ENCODE measurements at places on chromosomes 1 and 21.

- DNase-seq: no peak
Measured at GRCh38 chr1:220300442-220301121, 28.3 kb upstream of the RAB3GAP2 start.

DNA sequence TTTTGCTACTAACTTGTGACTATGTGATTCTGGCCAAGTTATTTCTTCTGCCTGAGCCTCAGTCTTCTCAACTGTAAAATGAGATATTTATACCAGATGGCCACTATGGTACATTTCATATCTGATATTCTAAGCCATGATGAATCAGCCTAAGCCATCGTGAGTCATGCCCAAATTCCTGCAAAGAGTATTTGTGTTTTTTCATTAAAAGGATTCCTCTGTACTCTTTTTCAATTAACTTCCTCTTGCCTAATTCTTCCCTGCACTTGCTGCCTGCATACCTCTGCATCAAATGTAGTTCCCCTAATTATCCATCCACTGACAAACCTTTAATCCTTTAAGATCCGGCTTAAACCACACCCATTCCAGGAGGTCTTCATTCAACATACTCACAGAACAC is 575.1 kb upstream of the BEND5 start:
- DNase-seq: no peak

GRCh38 chr1:109252893-109253802 is 3.8 kb downstream of the CELSR2 start:
- no peak for DNase-seq

- DNase-seq: no peak
Measured at GRCh38 chr1:67194209-67194863, 28.1 kb downstream of the IL23R start.

DNA sequence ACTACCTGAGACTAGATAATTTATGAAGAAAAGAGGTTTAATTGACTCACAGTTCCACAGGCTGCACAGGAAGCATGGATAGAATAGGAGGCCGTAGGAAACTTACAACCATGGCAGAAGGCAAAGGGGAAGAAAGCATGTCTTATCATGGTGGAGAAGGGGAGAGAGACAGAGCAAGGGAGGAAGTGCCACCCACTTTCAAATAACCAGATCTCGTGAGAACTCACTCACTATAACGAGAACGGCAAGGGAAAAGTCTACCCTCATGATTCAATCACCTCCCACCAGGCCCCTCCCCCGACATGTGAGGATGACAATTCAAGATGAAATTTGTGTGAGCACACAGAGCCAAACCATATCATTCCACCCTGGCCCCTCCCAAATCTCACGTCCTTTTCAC is 4.7 kb upstream of the C21orf91 start:
- DNase-seq: no peak

- DNase-seq: no peak
Measured at GRCh38 chr1:248375446-248375845, at the start of gene OR2T6. Gene OR2T6, plus strand, starts transcription at chr1:248375746. Its CDS starts 11,863 bp downstream, at chr1:248387609.

DNA sequence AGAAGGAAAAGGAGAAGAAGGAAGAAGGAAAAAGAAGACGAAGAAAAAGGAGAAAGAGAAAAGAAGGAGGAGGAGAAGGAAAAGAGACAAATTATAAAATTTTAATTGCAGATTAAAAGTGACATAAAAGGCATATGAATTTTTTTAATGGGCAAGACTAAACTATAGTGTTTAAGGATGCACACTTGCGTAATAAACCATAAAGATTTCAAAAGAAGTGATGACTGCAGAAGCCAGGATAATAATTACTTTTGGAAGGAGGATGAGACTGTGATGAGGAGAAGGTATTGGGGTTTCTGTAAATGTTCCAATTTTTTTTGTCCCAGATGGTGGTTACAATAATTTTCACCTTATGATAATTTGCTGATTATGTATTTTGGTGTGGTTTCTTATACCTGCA is 243.1 kb upstream of the PKN2 start:
- no peak for DNase-seq

- no peak for DNase-seq
Measured at GRCh38 chr1:87220993-87221392, 107.7 kb upstream of the LMO4 start.

- no peak for DNase-seq
Measured at GRCh38 chr1:4653796-4654725, at the start of gene AJAP1. Gene AJAP1, plus strand, starts transcription at chr1:4654609. Its CDS starts 817 bp downstream, at chr1:4655426.

DNA sequence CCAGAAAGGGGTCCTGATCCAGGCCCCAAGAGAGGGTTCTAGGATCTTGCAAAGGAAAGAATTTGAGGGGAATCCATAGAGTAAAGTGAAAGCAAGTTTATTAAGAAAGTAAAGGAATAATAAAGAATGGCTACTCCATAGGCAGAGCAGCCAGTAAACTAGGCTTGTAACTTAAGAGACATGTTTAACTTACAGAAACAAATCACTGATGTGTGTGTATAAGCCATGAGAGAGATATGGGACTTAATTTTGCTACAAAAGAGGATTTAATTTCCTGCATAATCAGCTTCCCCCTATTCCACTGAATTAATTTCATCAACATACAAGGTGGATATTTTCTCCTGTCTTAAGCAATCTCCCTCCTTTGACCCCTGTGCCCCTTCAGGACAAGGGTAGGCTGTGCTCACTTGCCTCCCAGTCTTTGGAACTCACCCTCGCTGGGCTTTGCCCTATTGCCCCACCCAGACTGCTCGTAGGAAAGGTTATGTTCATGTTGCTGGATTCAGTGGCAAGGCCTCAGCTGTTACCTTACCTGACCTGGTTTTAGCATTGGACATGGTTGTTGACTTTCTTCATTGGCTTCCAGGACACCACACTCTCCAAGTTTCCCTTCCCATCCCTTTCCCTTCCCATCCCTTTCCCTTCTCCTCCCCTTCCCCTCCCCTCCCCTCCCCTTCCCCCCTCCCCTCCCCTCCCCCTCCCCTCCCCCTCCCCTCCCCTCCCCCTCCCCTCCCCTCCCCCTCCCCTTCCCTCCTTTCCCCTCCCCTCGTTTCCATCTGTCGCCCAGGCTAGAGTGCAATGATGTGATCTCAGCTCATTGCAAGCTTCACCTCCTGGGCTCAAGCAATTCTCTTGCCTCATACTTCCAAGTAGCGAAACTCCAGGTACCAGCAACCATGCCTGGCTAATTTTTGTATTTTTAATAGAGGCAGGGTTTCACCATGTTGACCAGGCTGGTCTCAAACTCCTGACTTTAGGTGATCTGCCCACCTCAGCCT is 44.6 kb downstream of the TBCE start:
- no peak for DNase-seq

DNA sequence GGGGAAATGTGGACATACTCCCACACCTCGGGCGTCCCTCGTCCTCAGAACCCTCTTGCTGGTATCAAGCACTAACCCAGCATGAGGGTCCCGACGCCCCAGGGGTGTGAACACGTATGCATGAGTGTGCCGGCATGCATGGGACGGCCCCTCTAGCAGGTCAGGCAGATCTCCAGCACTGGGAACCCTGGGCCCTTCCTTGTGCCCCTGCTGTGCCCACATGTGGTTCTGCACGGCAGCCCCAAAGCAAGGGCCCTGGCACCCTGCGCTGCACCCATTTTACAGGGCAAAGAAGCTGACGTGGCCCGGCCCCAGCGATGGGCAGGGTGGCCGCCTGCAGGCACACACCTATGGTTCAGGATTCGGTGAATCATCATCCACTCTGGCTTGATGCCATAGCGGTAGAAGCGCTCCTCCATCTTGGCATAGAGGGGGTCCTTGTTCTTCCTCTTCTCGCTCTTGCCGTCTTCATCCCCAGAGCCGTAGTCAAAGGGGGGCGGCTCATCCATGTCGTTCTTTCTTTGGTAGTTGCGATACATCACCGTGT is 34.2 kb downstream of the CHD5 start:
- DNase-seq: no peak

DNA sequence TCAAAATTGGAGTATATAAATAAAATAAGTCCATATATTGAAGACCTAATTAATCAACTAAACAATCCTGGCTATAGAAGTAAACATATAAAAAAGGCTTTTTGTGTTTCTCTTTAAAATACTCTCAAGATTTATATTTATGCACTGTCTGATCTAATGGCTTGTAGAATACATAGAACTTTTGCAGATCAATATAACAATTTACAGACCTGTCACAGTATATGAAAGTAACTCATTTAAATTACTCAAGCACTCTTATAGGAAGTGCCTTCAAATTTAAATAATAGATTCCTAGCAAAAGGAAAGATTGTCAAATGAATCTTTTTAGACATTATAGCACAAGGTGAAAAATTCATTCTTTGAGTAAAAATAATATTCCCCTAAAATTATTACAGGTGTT is 615.8 kb upstream of the RGS18 start:
- no peak for DNase-seq

GRCh38 chr1:81799939-81800694 is 617 bp upstream of the ADGRL2 start:
- no peak for DNase-seq

- no peak for DNase-seq
Measured at GRCh38 chr1:20699558-20699957, 18.2 kb downstream of the KIF17 start.

GRCh38 chr21:45455674-45456583 is 51.0 kb downstream of the COL18A1 start:
- DNase-seq: no peak

GRCh38 chr1:22362626-22363402 is 88.8 kb upstream of the ZBTB40 start:
- DNase-seq: no peak

- no peak for DNase-seq
Measured at GRCh38 chr1:224867715-224868114, 61.8 kb upstream of the DNAH14 start.

GRCh38 chr1:207032528-207033017 is at the start of gene C1orf116:
Gene C1orf116, minus strand, starts transcription at chr1:207032756. Its CDS starts 5,158 bp downstream, at chr1:207027598.
- no peak for DNase-seq

DNA sequence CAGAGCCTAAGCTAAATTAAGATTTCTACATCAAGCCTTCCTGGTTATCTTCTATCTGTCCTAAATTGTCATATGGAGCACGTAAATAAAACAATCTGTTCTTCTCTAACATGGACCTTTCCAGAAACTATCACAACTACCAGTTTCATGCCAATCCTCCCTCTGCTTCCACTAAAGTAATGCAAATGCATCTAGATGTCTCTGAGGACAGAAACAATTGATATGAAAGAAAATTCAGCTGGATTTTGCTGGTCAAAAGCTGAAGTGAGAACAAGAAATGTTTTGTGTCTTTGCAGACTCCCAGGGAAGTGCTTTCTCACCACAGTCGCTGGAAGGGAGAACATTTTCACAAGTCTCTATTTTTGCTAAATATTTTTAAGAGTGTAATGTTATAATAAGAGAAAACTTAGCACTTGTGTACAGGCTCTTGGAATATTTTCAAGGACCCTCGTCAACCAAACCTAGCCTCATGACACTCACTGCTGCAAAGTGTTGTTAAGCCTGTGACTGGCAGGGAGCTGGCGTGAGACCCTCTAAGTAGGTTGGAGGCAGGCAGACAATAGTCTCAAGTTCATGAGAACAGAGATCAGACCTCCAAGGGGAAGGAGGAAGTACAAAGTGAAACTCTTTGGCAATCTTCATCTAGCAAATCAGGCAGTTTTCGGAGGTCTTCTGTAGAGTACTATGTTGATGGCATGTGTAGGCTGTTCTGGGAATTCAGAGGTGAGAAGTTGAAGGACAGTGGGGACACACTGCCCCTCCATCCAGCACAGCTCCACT is 38.8 kb downstream of the DNASE2B start:
- DNase-seq: no peak

DNA sequence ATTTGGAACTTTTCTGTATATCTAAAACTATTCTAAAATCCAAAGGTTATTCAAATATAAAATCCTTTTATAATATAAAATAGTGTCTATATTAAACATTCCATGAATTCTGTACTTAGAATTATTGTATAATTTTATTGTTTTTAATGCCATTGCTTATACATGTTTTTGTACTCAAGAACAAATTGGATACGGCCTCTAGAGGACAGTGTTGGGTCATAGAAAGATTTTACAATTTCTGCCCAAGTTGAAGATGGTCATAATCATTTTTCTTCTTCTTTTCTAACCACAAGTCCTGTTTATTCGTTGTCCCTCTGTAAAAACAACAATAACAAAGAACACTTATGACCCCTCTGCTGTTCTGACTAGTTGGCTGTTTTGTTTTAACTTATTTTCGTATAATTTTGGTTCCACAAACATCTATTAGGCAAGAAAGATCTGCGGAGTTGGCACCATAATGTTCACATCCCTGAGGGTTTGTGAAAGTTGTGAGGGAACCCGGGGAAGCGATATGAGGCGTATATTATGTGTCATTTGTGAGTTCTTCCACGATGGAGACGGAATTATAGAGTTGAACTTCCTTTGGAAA is 75.7 kb upstream of the KIF26B start:
- DNase-seq: no peak

DNA sequence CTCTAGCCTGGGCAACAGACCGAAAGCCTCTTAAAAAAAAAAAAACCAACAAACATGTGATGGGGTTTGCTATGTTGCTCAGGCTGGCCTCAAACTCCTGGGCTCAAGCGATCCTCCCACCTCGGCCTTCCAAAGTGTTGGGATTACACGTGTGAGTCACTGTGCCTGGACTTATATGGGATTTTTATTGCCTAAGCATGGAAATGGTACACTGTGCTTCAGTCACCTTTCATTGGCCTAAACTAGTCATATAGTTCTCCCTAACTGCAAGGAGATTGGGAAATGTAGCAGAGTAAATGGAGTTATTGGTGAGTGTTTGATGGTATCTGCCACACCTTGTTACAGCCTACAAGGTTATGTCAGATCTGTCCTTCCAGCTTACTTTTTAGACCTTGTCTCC is 17.2 kb upstream of the MEF2D start:
- DNase-seq: no peak

DNA sequence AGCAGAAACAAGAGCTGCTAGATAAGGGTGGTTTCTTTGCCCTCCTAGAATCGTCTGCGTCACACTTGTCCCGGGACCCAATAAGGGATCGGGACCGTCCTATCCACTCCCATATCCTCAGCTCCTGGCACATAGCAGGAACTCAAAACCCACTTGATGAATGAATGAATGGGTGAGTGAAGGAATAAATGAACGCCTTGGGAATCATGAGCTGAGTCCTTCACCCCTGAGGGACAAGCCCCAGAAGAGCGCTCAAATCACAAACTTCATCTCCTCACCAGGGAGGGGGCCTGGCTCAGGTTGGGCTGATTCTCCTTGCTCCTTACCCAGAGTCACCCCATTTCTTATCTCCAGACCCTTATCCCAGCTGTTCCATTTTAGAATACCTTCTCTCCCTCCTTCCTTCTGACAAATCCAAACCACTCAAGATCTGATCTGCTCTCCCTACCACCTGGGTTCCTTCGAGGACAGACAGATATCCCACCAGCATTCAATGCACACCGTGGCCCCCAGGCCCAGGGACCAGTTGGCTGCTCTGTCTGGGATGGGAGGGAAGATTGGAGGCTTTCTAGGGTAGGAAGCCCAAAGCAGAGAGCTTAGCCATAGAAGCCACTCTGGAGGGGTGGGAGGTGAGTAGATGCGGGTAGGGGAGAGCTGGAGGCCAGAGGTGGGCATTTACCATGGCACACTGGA is 643 bp upstream of the MOB3C start:
- DNase-seq: no peak

DNA sequence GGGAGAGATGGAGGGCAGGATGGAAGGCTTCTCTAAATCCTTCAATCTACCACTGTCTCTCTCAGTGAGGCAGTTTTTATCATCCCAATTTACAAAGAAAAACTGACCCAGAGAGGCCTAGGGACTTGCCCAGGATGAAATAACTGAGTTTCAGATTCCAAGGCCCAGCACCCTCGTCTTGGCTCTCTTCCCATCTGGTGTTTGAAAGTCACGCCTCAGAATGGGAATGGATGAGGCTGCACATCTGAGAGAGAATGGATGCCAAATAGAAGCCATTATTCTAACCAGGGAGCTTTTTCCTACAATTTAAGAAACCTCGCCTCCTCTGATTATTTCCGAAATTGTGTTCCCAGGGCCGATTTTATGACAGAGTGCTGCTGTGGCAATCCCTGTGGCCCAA is 10.6 kb upstream of the KCNN3 start:
- DNase-seq: no peak

- DNase-seq: no peak
Measured at GRCh38 chr1:45510972-45511527, 10.6 kb downstream of the PRDX1 start.
